HT1080 (cell line): ENCODE measurements at places on chromosomes 4 and X. TPM values are rescaled to one million over a fixed set of nuclear protein-coding genes. Genes with fewer than 3 reads are reported as not detected.
A peak's percentile ranks its signal among the peaks of the same experiment; 100 is the strongest.

ZNF732 gene
- not detected in 2 replicates for total RNA-seq

QDPR gene
- total RNA-seq, result 12.2 and 31.5 TPM in 2 replicates

HS6ST2 gene
- total RNA-seq, result 0.50 and 0.71 TPM in 2 replicates

DNA sequence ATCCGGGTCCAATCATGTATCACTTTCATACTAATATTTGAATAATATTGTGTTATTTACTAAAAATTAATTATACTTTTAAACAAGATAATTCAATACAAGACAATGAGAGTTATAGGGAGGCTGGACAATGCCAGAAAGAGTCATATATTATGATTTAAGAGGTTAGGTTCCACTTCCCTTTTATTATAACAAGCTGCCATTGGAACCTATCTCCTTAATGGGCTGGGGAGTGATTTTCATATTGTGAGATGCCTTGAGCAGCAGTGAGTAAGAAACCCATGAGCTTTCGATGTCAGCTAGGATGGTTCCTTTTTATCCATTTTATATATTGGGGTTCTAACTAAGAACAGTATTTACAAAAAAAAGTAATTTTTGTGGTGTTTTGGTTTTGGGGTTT lies 91.8 kb downstream of the MAB21L2 start:
- DNase-seq, result no peak

GRCh38 chr4:182738283-182739047 lies 178.7 kb downstream of the DCTD start:
- peak; percentile 33 for DNase-seq

GRCh38 chrX:53440101-53440500 lies 5.9 kb upstream of the HSD17B10 start:
- no peak for DNase-seq

DNA sequence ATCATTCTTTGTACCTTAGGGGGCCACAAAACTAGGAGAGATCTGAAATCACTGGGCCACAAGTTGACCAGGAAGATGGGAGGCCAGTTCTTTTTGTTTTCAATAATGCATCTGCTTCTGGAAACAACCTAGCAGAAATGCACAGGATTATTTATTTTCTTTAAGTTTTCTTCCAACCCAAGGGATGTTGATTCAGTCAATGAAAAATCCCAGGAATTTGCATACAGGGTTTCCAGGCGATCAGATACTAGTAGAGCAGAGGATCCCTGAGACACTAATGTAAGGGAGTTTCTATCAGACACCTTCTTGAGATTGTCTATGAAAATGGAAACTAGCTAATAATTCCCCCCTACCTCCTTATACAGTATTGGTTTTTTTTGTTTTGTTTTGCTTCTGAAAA lies 7.4 kb downstream of the ATOH1 start:
- DNase-seq, result no peak

- no peak for DNase-seq
Measured at GRCh38 chr4:138911909-138912703, 103.5 kb upstream of the NOCT start.
